ENCODE measurements at places on chromosomes 16 and 17.

GRCh38 chr17:45757431-45758218, 26.5 kb upstream of the CRHR1 start:
- DNase-seq = no peak

DNA sequence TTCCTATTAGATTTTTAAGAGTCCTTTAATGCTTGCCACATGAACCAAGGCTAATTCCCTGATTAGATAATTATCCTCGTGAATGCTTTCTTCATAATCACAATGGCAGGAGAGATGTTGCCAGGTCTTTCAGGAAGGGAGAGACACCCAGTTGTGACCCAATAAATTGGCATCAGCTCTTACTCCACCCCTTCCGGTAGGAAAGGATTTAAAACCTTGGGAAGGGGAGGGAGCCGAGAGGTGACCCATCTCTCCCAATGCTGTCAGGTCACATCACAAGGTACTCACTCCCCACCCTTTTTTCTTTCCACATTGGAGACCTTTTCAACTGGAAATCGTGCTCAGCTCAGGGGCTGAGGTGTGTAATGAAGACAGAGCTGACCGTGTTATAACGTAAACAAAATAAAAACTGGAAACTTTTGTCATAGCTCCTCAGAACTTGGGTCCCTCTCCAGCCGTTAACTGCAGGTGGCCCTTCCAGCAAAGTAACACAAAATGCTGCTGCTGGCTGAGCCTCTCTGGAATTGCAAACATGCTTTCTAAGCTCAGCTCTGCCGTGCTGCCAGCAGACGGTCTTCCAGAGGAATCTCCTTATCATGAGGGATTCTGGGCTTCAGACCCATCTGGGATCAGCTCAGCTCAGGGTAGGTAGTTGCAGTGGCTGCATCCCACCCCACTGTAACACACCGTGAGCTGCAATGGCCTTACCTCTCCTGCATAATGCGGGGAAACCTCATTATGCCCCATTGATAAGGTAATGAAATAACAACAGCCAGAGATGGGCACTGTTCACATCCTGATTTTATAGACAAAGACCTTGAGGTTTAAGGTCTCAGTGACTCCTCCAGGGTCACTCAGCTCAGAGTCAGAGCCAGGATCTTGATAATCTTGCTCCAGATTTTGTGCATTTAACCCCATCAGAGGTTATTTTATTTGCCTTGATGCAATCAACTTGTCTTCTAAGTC, 15.6 kb downstream of the TMEM100 start:
- DNase-seq = no peak

- no peak for DNase-seq
Measured at GRCh38 chr17:73799781-73800627, 155.8 kb upstream of the SDK2 start.

GRCh38 chr16:56207421-56207820, 16.1 kb downstream of the GNAO1 start:
- no peak for DNase-seq

- DNase-seq = no peak
Measured at GRCh38 chr17:77610518-77610893, 348.0 kb upstream of the TNRC6C start.

DNA sequence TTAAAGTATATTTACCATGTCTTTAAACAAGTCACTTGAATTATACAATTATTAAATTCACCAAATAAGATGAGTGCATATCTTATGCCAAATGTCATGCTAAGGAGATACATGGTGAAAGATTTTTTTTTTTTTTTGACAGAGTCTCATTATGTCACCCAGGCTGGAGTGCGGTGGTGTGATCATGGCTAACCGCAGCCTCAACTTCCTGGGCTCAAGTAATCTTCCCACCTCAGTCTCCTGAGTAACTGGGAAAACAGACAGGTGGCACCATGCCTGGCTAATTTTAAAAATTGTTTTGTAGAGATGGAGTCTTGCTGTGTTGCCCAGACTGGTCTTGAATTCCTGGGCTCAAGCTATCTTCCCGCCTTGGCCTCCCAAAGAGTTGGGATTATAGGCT, 149.0 kb upstream of the GOT2 start:
- DNase-seq = no peak

All from hippocampal formation (tissue), 2 donors.